ENCODE measurements at places on chromosomes 4 and X. TPM values are rescaled to one million over a fixed set of nuclear protein-coding genes. Genes with fewer than 3 reads are reported as not detected.

GPR82 gene
- 0.31 TPM for total RNA-seq

TEX13A gene
- not detected for total RNA-seq

NAP1L2 gene
- 2.8 TPM for total RNA-seq

COL4A5 gene
- 2.4 TPM for total RNA-seq

CT45A5 gene
- total RNA-seq, result not detected

AWAT2 gene
- not detected for total RNA-seq

GAGE12J gene
- not detected for total RNA-seq

PABPC1L2A gene
- total RNA-seq, result not detected

WDR17 gene
- total RNA-seq, result 0.89 TPM

POF1B gene
- total RNA-seq, result 159 TPM

CXCL8 gene
- total RNA-seq, result 1.9 TPM

NAP1L3 gene
- 0.43 TPM for total RNA-seq

PFKFB1 gene
- total RNA-seq, result 0.34 TPM

TMSB15B gene
- total RNA-seq, result 0.98 TPM

ABLIM2 gene
- total RNA-seq, result 24.4 TPM

CLIC2 gene
- total RNA-seq, result 6.7 TPM

ZNF630 gene
- total RNA-seq, result 3.3 TPM

FHDC1 gene
- total RNA-seq, result 14.9 TPM

PLK4 gene
- 3.1 TPM for total RNA-seq

TDO2 gene
- not detected for total RNA-seq

TRO gene
- 1.5 TPM for total RNA-seq

CXCL3 gene
- total RNA-seq, result 20.8 TPM

EDNRA gene
- 0.55 TPM for total RNA-seq

CFP gene
- total RNA-seq, result 3.5 TPM

TREX2 gene
- total RNA-seq, result 0.73 TPM

PPP4R3C gene
- not detected for total RNA-seq

GJB1 gene
- 72.6 TPM for total RNA-seq

AFF2 gene
- 0.42 TPM for total RNA-seq

PABPC4L gene
- total RNA-seq, result not detected

CXCL11 gene
- total RNA-seq, result 0.46 TPM

FAM47A gene
- not detected for total RNA-seq

DIPK2B gene
- 3.0 TPM for total RNA-seq

IL9R gene
- not detected for total RNA-seq

PYURF gene
- total RNA-seq, result 53.2 TPM

SYTL4 gene
- 48.0 TPM for total RNA-seq

TMSB15A gene
- total RNA-seq, result 0.46 TPM

TLL1 gene
- total RNA-seq, result 1.9 TPM

UCP1 gene
- not detected for total RNA-seq

SSX3 gene
- total RNA-seq, result not detected

ZCCHC12 gene
- not detected for total RNA-seq

UGT2A1 gene
- total RNA-seq, result not detected

RADX gene
- 1.1 TPM for total RNA-seq

LGI2 gene
- 0.12 TPM for total RNA-seq

MAP3K15 gene
- total RNA-seq, result 0.12 TPM

PTTG2 gene
- total RNA-seq, result 0.46 TPM

REPS2 gene
- 18.5 TPM for total RNA-seq

FAM53A gene
- 0.61 TPM for total RNA-seq

TLR10 gene
- 0.21 TPM for total RNA-seq

PWWP3B gene
- total RNA-seq, result 0.18 TPM

CYSLTR1 gene
- 2.4 TPM for total RNA-seq

TBCK gene
- 28.1 TPM for total RNA-seq

Measured in left colon (tissue), 2 donors.